Fibroblast of lung (primary cell): ENCODE measurements at places on chromosomes 7 and 10. TPM values are rescaled to one million over a fixed set of nuclear protein-coding genes. Genes with fewer than 3 reads are reported as not detected.

Gene NRP1
- polyA plus RNA-seq: 187 and 307 TPM in 2 replicates

Gene SPDYE2B
- not detected in 2 replicates for polyA plus RNA-seq

Gene ITIH5
- 0.11 and 0.22 TPM in 2 replicates for polyA plus RNA-seq

Gene CALHM2
- 29.8 and 37.2 TPM in 2 replicates for polyA plus RNA-seq

Gene MAT1A
- not detected in 2 replicates for polyA plus RNA-seq

Gene SFXN3
- 79.3 and 90.9 TPM in 2 replicates for polyA plus RNA-seq

Gene TSPAN33
- polyA plus RNA-seq: 0.25 and 0.36 TPM in 2 replicates

DNA sequence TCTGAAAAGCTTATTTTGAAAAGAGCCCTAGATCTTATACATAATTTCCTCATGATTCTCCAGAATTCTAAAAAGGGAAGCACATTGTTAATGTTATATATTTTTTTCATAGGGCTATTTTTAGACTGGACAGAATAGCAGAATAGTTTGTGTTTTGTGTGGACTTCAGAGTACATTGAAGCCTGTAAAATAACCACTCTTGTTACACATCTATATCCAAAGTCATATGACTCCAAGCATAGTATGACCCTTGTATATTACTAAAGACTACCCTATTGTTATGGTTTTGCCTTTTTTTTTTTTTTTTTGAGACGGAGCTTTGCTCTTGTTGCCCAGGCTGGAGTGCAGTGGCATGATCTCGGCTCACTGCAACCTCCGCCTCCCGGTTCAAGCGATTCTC is 26.1 kb upstream of the FIS1 start:
- DNase-seq: no peak

DNA sequence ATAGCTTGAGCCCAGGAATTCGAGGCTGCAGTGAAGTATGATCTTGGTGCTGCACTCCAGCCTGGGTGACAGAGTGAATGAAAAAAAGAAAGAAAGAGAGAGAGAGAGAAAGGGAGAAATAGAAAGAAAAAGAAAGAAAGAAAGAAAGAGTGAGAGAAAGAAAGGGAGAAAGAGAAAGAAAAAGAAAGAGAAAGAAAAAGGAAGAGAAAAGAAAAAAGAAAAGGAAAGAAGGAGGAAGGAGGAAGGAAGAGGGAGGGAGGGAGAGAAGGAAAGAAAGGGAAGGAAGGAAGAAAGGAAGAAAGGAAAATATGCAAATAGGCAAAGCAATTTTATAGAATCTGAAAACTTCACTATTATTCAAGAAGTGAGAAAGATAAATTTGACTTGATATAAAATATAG is 24.5 kb upstream of the JCAD start:
- no peak for DNase-seq

GRCh38 chr7:77537136-77537777 is at the start of gene PTPN12:
Gene PTPN12, plus strand, starts transcription at chr7:77537295. Its CDS starts 252 bp downstream, at chr7:77537547.
- DNase-seq: no peak

DNA sequence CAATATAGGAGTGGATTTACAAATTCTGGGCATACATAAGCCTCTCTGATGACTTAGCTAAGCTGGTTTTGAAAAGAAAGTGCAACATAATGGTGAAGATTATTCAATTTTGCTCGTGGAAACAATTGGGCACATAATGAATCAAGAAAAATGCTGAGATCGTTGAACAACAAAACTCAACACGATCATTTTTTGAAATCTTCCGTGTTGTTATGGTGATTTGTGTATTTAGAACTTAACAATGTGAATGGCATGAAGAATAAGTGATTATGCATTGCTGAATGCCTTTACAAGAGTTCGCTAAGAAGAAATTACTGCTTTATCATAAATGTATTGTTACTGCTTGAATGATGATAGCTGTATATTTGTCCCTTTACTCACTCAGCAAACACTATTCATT is 875.0 kb downstream of the CNTNAP2 start:
- DNase-seq: no peak

DNA sequence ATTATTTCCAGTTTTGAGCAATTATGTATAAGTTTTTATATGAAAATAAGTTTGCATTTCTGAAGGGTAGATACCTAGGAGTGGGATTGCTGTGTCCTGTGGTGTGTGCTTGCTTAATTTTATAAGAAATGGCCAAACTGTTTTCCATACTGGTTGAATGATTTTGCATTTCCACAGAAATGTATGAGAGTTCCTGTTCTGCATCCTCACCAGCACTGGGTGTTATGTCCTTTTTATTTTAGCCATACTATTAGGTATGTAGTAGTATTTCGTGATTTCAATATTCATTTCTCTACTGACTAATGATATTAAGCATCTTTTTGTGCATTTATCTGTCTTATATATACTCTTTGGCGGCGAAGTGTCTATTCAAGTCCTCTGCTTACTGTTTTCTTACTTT is 22.3 kb downstream of the CAPZA2 start:
- no peak for DNase-seq

GRCh38 chr10:22210267-22210666 is 7.5 kb downstream of the EBLN1 start:
- DNase-seq: no peak

DNA sequence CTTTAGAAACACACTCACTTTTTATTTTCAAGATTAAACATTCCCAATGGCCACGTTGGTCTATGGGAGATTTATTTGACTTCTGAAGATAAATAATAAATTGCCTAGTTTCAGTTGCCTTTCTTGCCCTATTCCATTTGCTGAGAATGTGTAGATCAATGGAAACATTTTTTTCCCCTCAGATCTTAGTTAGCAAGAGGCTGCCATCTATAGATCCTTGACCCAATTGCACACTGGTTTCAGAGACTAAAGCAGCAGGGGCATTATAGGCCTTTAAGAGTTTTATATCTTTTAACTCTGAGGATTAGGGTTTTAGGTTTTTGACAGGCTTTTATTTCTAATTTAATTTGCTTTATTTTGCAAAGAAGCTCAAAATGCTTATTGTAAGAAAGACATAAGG is 163.2 kb upstream of the GPR26 start:
- DNase-seq: no peak
